ENCODE measurements at places on chromosomes 6 and 20.

DNA sequence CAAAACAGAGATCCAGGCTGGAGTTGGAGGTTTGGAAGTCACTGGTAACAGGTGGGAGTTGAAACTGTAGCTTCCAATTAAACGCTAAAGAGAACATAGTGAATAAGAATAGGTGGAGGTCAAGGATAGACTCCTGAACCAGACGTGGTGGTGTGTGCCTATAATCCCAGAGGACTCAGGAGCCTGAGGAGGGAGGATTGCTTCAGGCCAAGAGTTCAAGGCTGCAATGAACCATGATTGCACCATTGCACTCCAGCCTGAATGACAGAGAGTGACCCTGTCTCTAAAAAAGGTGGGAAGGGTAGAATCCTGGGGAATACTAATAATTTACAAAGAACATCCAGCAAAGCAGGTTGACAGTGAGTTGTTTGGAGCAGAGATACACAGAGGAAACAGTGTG lies 13.6 kb downstream of the NRSN1 start:
- no peak for DNase-seq

- DNase-seq: no peak
Measured at GRCh38 chr20:6956574-6956973, 189.1 kb downstream of the BMP2 start.

DNA sequence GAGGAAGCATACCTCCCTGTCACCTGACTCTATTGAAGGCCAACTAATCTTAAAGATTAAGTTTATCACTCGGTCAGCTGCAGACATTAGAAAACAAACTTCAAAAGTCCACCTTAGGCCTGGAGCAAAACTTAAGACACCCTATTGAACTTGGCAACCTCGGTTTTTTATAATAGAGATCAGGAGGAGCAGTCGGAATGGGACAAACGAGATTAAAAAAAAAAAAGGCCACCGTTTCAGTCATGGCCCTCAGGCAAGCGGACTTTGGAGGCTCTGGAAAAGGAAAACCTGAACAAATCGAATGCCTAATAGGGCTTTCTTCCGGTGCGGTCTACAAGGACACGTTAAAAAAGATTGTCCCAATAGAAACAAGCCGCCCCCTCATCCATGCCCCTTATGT lies 7.2 kb upstream of the PRR18 start:
- DNase-seq: no peak

- DNase-seq: no peak
Measured at GRCh38 chr20:51763965-51764602, 4.1 kb downstream of the ATP9A start.

DNA sequence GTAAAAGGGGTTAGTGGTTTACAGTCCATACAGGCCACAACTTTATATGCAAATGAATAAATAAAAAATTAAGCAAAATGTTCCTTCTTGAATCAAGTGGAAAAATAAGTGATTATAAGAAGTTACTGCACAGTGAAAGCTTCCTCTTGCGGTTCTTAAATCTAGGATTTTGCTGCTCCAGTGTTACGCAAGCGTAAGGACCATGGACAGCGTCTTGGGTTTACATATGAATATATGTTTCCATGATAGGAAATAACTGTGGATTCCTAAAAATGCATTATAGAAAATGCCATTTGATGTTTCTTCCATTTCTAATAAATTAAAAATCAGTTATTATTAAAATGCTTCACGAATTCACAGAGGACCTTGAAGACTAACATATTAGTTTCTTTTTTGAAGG lies 176.6 kb upstream of the POU3F2 start:
- DNase-seq: peak; percentile 27

- DNase-seq: no peak
Measured at GRCh38 chr6:21230536-21230935, 363.0 kb upstream of the SOX4 start.

GRCh38 chr6:133314947-133315346 lies 73.8 kb downstream of the EYA4 start:
- DNase-seq: peak; percentile 74

GRCh38 chr6:1796706-1797529 lies 187.2 kb downstream of the FOXC1 start:
- DNase-seq: no peak

DNA sequence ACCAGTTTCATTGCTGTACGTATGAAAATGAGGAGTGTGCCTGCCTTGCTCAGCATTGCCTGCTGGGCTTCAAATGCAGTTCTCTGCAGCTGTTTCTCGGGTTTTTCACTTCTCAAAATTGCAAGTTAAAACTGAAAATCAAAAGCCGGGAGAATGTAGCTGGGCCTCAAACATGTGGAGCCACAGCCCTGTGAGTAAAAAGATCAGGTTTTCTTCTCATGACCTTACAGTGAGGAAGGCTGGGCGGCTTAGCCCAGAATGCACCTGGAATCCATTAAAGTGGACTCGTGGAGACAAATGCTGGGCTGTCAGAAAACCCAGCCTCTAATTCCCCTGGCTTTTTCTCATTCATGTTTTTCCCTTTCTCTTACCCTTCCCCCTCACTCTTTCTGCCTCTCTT lies 34.4 kb downstream of the DSE start:
- peak; percentile 69 for DNase-seq

GRCh38 chr6:70706491-70707123 lies 38.9 kb downstream of the SMAP1 start:
- DNase-seq: peak; percentile 76

GRCh38 chr20:58366866-58367265 lies 22.2 kb upstream of the VAPB start:
- no peak for DNase-seq

DNA sequence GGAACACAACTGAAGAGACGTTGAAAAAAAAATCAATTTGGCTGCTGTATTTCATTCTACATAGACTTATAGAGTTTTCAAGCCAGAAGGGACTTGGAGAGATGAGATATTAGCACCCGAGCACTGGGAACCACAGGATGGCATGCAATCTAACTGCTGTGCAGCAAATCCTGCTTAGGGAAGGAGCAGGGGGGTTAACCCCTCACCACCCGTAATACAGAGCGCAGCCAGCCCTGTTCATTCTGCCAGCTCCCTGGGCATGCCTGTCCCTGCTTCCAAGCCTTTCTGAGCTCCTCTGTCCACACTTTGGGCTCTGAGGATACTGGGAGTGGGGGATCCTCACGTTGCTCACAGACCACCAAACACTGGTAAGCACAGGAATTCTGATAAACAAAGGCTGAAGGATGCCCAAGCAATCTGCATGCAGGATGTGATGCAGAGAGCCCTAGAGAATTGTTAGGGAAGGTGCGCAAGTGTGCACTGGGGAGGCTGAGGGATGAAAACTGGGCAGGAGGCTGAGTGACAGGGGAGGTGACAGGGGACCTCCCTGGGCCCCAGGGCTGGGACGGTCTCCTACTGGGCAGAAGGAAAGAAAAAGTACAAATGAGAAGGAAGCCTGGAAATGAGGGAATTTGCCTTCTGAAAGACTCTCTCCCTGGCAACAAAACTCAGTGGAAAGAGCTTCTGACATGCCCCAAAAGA lies 34.0 kb downstream of the CPNE5 start:
- no peak for DNase-seq

- peak; percentile 71 for DNase-seq
Measured at GRCh38 chr6:33205191-33206026, 954 bp downstream of the HSD17B8 start.

DNA sequence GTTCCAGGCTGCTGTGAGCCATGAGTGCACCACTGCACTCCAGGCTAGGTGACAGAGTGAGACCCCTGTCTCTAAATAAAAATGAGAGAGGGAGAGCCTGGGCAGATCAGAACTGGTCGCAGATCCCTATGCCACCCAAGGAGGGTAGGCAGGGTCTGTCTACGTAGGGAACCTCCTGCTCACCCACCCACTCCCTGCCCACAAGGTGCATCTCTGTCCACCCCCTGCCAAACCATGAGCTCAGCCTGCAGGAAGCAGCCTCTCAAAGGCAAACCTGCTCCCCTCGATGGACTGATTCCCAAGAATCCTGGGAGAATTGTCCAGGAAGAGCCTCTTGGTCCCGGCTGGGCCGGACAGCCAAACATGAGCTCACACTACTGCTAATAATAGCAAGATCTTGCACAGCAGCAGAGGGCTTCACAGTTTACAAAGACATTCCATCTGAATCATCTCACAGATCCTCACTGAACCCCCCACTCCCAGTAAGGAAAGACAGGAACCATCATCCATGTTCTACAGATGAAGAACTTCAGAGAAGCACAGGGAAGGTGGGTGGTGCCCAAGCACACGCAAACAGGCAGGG lies 27.8 kb upstream of the TLDC2 start:
- DNase-seq: no peak

GRCh38 chr6:119479860-119480655 lies 130.5 kb upstream of the MAN1A1 start:
- DNase-seq: no peak

DNA sequence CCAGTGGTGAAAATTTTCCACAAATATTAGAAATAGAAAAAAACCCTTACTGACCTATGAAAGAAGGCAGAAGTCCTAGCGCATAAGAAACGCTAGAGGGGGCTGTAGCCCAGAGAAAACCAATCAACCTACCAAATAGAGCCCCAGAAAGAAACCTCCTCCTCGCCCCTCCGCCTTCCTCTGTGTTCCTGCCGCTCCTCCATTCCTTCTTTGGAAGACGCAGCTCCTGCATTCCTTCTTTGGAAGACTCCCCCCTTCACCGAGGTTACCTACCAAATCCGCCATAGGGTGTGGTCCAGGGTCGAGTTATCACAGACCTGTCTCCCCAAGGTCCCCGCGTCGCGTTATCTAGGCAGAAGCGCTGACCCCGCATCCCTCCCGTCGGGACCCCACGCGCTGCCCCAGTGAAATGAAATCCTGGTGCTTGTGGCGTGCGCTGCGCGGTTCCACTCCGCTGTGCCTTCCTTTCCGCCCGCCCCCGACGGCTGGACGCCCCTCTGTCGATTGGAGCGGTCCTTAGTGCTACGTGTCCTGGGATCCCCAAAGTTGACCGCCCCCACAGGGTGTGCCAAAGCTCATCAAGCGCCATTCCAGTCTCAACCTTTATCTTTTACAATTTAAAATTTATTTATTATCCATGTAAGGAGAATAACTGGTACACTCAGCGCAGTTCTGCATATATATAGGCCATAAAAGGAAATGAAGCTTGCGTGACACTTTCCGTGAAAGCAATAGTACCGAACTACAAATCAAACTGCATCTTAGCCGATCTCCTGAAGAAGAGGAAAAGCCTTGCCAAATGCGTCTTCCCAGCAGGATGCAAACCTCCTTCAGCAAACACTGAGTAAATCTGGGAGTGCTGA lies 13.0 kb downstream of the RPP21 start:
- peak; percentile 77 for DNase-seq

DNA sequence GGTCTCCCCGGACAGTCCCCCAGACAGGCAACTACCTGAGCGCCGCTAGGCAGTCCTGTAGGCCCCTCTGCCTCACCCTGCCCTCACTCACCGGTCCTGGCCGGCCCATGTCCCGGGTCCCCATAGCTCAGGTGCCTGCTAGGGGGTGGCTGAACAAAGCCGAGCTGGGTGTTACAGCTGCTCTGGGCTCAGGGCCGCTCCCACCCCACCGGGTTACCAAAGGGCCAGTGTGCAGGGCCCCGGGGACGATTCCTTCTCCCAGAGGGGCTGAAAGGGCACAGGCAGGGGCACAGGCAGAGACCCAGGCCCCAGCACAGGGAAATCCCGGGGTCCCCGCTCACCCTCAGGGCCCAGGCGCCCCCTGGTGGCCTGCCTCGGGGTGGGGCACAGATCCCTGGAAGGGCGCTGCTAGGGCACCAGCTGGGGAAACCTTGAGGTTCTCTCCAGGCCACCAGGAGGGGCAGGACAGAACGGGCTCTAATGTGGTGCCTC lies 118.4 kb downstream of the GRM4 start:
- peak; percentile 73 for DNase-seq

DNA sequence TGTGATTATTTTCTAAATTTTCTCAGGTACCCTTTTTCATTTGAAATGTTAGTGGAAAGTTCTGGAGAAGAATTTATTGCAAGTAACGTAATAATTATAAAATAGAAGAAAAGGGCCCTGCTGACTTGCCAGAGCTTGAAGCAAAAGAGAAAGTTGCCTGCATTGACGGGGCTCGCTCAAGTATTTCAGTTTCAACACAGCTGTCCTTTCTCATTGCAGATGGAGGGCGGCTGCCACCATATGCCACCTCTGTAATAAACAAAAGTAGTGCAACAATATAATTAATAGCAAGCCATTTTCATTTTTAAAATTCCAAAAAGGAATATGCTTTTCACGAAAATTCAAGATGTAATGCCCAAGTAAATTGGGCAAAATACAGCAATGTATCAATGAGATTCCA lies 246.2 kb downstream of the PACRG start:
- DNase-seq: no peak

DNA sequence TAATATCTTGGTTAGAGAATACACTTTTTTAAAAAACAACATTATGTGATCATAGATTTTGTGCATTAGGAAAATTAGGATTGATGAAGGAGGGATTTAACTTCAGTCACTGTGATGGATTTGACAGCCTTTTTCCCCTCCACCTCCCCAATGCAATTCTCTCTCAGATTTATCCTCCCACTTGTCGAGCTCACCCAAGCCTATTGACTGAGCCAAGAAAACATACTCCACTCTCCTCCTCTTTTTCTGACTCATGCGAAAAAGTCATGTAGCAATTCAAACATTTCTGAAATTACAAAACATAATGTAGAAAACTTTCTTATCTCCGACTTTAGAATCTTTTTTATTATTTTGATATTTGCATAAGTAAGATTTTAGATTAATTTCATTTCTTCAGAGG lies 24.1 kb downstream of the KLHL32 start:
- no peak for DNase-seq

- DNase-seq: peak; percentile 12
Measured at GRCh38 chr6:17354700-17355403, 38.5 kb upstream of the CAP2 start.

DNA sequence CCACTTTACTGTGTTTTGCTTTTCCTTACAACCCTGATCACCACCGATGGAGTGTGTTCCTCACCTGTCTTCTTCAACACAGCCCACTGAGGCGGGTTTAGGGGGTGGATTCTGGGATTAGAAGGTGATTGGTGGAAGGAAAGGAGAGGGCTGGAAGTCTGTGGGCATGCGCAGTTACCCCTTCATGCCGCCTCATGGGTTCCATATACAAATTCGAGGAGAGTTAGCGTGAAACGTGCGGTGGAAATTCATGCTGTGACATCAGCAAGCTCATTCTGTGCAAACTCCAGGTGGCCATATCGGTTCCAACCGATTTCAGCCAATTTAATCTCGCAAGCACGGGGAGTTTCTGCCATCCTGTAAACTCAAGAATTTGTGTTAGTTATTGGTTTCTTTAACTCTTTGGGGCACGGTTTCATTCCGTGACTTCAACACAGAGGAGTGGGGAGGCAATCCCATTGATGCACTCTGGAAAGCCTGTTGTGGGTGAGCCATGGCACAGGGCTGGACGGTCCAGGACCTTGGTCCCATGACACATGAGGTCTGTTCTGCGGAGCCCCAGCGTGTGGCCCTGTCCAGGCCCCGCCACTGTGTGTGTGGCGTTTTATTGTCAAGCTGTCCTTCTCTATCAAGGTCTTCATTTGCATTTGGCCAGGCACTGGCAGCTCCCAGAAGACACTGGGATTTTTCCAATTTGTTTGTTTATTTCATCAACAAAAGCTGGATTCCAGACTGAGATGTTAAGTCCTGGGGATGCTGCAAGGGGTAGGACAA lies 482.8 kb upstream of the SULF2 start:
- no peak for DNase-seq

All from NAMALWA (cell line).